ENCODE measurements at places on chromosomes 16 and 17. TPM values are rescaled to one million over a fixed set of nuclear protein-coding genes. Genes with fewer than 3 reads are reported as not detected.

DNA sequence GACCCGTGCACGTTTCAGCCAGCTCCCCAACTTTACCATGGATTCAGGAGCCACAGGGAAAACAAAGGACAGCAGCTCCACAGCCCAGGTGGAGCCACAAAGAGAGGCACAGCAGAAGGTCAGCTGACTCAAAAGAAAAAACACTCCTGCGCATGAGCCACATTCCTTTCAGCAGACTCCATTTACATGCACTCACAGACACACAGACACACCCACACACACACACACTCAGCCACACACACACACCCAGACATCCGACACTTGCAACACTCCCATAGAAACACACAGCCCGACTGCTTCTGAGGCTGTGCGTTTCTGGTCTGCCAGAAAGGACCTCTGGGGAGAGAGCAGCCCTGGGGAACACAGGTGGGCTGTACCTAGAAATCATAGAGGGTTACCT lies 2335.5 kb downstream of the TP53TG3F start:
- H3K4me3 ChIP-seq, result no peak overlapping the region
- H3K4me1 ChIP-seq, result no peaks in the 10 kb centered on the region
- H3K27ac ChIP-seq, result no peak overlapping the region
- no peaks in the 10 kb centered on the region for H3K36me3 ChIP-seq
- DNase-seq, result no peak

DNA sequence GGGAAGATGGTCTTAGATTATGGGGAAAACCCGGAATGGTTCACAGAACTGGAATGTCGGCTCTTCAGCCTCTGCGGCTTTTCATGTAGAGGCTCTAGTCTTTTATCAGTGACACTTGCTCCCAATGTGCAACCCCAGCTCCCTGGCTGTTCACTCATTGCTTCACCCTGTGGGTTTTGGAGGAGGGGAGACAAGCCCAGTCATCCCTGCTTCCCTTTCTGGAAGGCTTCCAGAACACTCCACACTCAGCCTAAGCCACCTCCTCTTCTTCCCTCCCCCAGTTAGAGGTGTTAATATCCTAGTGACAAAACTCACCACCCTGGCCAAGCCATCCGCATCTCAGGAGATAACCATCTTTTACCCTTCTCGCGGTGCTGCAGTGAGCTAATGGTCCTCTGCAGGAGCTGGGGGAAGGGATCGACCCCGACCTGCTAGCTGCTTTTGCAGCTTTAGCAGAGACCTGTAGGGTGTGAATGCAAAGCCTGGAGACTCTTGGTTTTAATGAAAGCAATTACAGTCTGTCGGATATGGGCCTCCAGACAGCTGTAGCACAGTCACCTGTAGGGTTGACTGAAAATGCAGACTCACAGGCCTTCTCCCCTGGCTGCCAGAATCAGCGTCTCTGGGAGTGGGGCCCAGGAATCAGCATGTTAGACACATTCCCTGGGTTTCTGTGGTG lies 24.3 kb upstream of the LASP1NB start:
- no peak for DNase-seq
- no peaks in the 10 kb centered on the region for H3K27me3 ChIP-seq
- peaks cover 10% of the 10 kb centered on the region for H3K36me3 ChIP-seq
- H3K4me1 ChIP-seq, result peaks cover 52% of the 10 kb centered on the region

GRCh38 chr17:72535779-72536178 lies 415.0 kb downstream of the SOX9 start:
- H3K36me3 ChIP-seq, result no peaks in the 10 kb centered on the region
- H3K4me1 ChIP-seq, result peaks cover 16% of the 10 kb centered on the region
- no peak for DNase-seq
- H3K27ac ChIP-seq, result no peak overlapping the region
- no peak overlapping the region for H3K4me3 ChIP-seq

- no peaks in the 10 kb centered on the region for H3K27me3 ChIP-seq
- H3K4me1 ChIP-seq, result peaks cover 78% of the 10 kb centered on the region
- H3K27ac ChIP-seq, result peak overlapping the region; percentile 91
- no peak for DNase-seq
These were observed 311.4 kb downstream of the SEC14L1 start for GRCh38 chr17:77451894-77452852.

SHISA9 gene
- total RNA-seq, result not detected

- H3K4me3 ChIP-seq, result no peak overlapping the region
- peaks cover 18% of the 10 kb centered on the region for H3K27me3 ChIP-seq
- no peaks in the 10 kb centered on the region for H3K36me3 ChIP-seq
- no peak for DNase-seq
- H3K27ac ChIP-seq, result no peak overlapping the region
These were observed 15.5 kb downstream of the NEUROD2 start for GRCh38 chr17:39591958-39592954.

DNA sequence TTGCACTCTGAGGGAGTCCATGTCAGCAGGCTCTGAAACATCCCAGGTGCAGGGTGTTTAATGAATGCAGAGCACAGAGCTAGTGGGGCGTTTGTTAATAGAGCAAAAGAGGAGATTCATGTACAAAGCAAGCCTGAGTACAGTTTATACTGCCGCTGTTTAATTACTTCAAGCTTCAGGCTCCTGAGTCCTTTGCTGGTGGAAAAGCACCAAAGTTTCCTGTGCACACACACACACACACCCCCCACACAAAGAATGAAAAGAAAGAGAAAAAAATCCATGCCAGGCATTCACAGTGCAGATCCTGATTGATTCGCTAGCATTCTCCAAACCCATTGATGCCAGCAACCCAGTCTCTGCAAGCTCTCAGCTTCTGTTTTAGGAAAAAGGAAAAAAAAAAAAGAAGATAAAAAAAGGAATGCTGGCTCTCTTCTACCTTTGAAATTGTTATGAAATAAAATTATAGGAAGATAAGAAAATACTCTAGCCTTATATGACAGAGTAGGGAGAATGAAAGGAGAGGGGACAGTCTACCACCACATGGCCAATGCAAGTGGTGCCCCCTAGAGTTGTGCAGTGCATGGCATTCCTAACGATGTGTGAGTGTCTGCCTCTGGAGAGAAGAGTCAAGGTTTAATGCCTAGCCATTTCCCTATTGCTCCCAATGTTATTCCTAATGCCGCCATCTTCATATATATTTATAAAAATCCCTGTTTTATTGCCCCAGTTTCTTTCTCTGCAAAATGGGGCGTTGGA lies 216.5 kb downstream of the TMEM114 start:
- H3K4me1 ChIP-seq, result no peaks in the 10 kb centered on the region
- no peak for DNase-seq
- H3K27ac ChIP-seq, result no peak overlapping the region
- no peak overlapping the region for H3K4me3 ChIP-seq

SLC6A2 gene
- 0.18 TPM for total RNA-seq

DNA sequence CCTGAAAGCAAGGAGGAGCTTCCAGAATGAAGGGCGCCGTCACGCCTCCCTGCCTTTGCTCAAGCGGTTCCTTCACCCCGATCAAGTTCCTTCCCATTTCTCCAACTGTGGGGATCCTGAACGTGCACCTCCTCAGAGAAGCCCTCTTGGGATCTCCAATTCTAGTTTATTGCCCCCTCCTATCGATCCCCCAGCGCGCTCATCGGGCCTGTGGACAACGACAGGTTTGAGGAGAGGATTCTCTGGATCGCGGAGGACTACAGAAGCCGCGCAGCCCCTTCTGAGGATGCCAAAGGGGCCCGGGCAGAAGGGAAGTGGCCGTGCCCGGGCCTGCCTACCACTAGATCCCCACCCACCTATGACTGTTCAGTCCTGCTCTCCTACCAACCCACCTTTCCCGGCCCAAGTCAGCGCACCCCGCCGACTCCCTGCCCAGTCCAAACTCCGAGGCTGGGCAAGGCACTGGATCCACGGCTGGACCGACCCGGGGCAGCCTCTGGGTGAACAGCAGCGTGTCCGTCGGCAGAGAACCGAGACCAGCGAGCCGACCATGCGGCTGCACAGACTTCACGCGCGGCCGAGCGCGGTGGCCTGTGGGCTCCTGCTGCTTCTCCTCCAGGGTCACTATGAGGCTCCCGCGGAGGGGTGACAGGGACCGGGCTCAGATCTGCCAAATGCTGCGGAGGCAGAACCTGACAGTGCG lies 12.8 kb upstream of the CES3 start:
- H3K4me1 ChIP-seq, result peaks cover 59% of the 10 kb centered on the region
- no peaks in the 10 kb centered on the region for H3K27me3 ChIP-seq
- DNase-seq, result no peak
- H3K4me3 ChIP-seq, result peak overlapping the region; percentile 34
- peaks cover 15% of the 10 kb centered on the region for H3K36me3 ChIP-seq

DNA sequence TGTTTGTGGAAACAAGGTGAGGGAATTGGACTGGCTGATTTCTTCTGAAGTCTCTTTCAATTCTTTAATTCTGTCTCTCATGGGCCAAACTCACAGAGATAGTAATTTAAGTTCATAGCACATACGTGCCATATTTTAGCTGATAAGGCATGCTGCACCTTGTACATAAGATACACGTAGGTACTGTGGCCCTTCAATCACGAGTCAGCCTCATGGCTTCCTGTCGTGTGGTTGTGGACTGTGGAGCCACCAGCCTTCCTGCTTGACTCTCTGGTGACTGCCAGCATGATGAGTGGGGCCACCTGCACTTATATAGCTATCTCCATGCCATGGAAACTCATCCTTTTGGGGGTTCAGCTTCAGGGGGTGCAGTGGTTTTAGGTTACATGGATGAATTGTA lies 25.1 kb downstream of the KSR1 start:
- H3K27ac ChIP-seq, result no peak overlapping the region
- H3K27me3 ChIP-seq, result no peaks in the 10 kb centered on the region
- H3K36me3 ChIP-seq, result no peaks in the 10 kb centered on the region
- no peak for DNase-seq
- no peak overlapping the region for H3K4me3 ChIP-seq

OR3A2 gene
- not detected for total RNA-seq

OTOP3 gene
- total RNA-seq, result 7.1 TPM

HEATR9 gene
- not detected for total RNA-seq

DNA sequence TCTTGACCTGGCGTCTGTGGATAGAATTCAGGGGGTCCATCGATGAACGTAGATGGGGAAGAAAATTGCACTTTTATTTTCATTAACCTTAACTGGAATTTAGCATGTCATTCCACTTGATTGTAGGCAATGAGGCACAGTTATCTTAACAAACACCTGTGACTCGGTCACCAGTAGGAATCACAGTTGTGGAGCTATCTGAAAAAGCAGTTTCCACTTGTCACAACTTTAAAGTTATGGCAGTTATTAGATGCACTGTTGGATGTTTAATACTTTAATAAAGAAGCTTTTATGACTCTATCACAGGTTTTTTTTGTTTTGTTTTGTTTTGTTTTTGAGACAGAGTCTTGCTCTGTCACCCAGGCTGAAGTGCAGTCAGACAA lies 83.7 kb upstream of the LGALS9 start:
- no peaks in the 10 kb centered on the region for H3K27me3 ChIP-seq
- H3K4me3 ChIP-seq, result no peak overlapping the region
- H3K27ac ChIP-seq, result no peak overlapping the region
- DNase-seq, result no peak
- H3K4me1 ChIP-seq, result peaks cover 53% of the 10 kb centered on the region

- peaks cover 5% of the 10 kb centered on the region for H3K36me3 ChIP-seq
- peak overlapping the region; percentile 13 for H3K27ac ChIP-seq
- no peak for DNase-seq
- no peak overlapping the region for H3K4me3 ChIP-seq
- H3K27me3 ChIP-seq, result no peaks in the 10 kb centered on the region
- peaks cover 63% of the 10 kb centered on the region for H3K4me1 ChIP-seq
These were observed 121.6 kb upstream of the SMURF2 start for GRCh38 chr17:64783556-64784352.

- H3K27me3 ChIP-seq, result no peaks in the 10 kb centered on the region
- peaks cover 15% of the 10 kb centered on the region for H3K36me3 ChIP-seq
These were observed 14.8 kb upstream of the CETP start for GRCh38 chr16:56946767-56947603.

DNA sequence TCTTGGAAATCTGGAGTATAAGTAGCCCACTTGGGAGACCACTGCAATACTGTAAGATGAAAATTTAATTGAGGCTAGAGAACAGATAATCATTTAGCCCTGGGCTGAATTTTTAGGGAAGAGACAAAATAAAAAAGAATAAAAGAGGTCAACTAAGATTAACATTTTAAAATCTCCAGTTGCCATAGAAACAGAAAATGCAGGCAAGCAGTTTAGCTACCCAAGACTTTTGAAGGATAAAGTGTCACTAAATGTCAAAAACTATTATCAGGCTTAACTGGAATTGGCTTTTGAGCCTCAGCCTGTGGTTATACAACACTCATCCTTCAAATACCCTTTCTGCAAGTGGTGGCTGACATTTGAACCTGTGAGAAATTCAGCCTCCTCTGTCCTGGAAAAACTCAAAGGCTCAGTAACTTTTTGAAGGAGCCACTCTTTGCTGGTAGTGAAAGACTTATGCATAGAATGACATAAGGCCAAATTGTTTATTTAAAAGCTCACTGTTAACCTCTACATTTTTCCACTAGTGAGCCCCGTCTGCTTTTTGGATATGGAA lies 220.7 kb upstream of the KCNJ16 start:
- no peak for DNase-seq
- H3K27ac ChIP-seq, result no peak overlapping the region
- no peaks in the 10 kb centered on the region for H3K27me3 ChIP-seq
- no peaks in the 10 kb centered on the region for H3K4me1 ChIP-seq
- H3K36me3 ChIP-seq, result no peaks in the 10 kb centered on the region

GNG13 gene
- not detected for total RNA-seq

LLGL1 gene
- total RNA-seq, result 26.7 TPM

GRCh38 chr16:28542646-28543045 lies 3.9 kb upstream of the NUPR1 start:
- no peaks in the 10 kb centered on the region for H3K27me3 ChIP-seq
- H3K36me3 ChIP-seq, result no peaks in the 10 kb centered on the region
- no peak overlapping the region for H3K4me3 ChIP-seq
- no peak for DNase-seq
- H3K27ac ChIP-seq, result peak overlapping the region; percentile 5

ABCC3 gene
- total RNA-seq, result 19.6 TPM

DNA sequence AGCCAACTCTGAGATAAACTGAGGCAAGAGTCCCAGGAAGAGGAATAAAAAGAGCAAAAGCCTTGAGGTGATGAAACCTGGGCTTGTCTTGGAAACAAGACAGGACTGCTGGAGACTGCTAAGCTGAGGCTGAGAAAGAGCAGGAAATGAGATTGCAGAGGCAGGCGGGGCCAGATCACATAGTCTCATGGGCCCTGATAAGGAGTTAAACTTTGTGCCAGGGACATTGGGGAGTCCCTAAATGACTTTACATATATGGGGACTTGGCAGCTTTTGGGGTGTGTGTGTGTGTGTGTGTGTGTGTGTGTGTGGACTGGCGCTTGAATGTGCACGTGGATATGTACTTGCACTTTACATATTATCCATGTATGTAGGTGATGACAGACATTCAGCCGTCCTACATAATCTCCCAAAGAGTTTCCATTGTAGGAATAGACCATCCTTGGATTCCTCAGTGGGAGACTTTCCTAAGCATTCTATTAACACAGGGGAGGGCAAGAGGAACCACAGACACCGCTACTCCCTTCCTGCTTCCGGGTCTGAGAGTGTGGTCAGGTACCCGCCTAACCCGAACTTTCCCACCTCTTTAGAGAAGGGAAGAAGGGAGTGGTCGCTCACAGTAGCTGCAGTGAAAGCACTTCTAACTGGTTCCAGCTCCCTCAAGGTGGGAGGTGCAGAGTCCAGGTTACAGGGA lies 123.1 kb downstream of the LYRM1 start:
- no peaks in the 10 kb centered on the region for H3K27me3 ChIP-seq
- H3K27ac ChIP-seq, result no peak overlapping the region
- H3K36me3 ChIP-seq, result no peaks in the 10 kb centered on the region
- no peak for DNase-seq
- H3K4me3 ChIP-seq, result no peak overlapping the region
- no peaks in the 10 kb centered on the region for H3K4me1 ChIP-seq
